ENCODE measurements at places on chromosomes 7 and 10.

DNA sequence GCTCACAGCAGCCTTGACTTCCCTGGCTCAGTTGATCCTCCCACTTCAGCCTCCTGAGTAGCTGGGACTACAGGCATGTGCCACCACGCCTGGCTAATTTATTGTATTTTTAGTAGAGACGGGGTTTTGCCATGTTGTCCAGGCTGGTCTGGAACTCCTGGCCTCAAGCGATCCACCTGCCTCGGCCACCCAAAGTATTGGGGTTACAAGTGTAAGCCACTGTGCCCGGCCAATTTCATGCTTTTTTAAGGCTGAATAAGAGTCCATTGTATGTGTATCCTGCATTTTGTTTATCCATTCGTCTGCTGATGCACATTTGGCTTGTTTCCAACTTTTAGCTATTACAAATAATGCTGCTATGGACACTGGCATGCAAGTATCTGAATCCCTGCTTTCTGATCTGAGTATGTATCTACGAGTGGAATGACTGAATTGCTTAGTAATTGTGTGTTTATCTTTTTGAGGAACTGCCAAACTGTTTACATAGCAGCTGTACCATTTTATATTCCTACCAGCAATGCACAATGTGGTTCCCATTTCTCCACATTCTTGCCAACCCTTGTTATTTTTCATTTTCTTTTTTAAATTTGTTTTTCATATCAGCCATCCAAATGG, 37.3 kb upstream of the TPST1 start:
- no peak for DNase-seq

- DNase-seq = no peak
These were observed 56.9 kb downstream of the ADK start for GRCh38 chr10:74207691-74208480.

GRCh38 chr7:127928852-127929251, 102.4 kb downstream of the LRRC4 start:
- DNase-seq = no peak

- no peak for DNase-seq
These were observed 948 bp downstream of the ZNF138 start for GRCh38 chr7:64795176-64795575.

- no peak for DNase-seq
These were observed 6.2 kb upstream of the PIK3CG start for GRCh38 chr7:106858618-106859532.

GRCh38 chr10:114151486-114151885, 22.5 kb downstream of the CCDC186 start:
- DNase-seq = no peak

- DNase-seq = no peak
These were observed 263.7 kb upstream of the PPP2R2D start for GRCh38 chr10:131636841-131637724.

DNA sequence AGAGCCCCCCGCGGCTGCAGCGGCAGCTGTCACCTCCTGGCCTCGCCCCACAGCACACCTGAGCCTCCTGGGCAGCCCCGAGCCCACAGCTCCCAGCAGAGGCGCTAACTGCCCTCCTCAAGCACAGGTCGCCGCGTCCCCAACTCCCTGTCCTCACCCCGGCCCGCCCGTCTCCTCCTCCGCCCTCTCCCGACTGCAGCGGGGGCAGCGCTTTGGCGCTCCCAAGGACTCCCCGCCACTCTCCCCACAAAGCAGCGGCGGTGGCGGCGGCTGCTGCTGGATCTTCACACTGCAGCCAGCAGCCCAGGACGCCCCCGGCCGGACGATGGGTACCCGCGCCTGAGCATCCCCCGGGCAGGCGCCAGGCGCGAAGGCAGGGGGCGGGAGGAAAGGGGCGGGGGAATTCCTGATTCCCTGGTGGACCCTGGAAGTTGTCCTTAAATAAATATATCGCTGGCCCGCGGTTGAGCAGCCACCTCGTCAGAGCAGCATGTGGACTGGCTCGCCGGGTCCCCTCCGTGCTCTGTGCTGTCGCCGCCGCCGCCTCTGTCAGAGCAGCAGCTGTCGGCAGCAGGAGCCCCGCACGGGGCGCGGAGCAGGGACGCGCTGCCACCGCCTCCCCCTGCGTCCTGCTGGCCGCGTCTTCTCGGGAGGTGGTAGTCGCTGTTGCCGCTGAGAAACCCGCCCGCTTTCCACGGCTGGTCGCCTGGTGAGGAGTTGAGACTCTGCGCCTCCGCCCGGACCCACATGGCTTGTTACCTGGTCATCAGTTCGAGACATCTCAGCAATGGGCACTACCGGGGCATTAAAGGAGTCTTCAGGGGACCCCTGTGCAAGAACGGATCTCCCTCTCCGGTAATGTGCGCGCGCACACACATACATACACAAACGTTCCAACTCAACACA, at the start of gene ZNF804B:
Gene ZNF804B (plus strand): TSS at position 471 of the 906 bp plus-strand sequence. CDS start 277 bp downstream, at position 748.
- DNase-seq = no peak

- DNase-seq = no peak
These were observed 166.2 kb downstream of the PKD1L1 start for GRCh38 chr7:47782022-47782421.

GRCh38 chr10:14742815-14743214, 31.9 kb downstream of the FAM107B start:
- DNase-seq = no peak

DNA sequence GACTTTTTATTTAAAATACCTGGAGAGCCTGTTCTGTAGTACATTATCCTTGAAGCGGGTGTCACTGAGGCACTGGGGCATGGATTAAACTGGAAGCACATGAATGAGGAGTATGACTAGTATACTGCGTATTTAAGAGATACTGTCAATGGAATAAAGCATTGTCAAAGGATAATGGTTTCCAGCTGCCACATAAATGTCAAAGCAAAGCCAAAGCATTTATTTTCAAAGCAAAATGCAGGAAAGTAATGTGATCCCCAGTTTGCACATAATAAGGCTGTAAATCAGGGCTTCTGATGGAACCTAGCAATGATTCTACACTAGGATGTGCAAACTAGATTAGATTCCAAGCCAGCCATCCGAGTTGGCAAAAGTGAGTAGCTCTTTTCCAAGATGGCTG, 240.1 kb downstream of the POU6F2 start:
- DNase-seq = no peak

GRCh38 chr7:135159359-135160085, 11.0 kb downstream of the CYREN start:
- DNase-seq = no peak

GRCh38 chr10:3094609-3095036, 27.3 kb downstream of the PFKP start:
- DNase-seq = no peak

DNA sequence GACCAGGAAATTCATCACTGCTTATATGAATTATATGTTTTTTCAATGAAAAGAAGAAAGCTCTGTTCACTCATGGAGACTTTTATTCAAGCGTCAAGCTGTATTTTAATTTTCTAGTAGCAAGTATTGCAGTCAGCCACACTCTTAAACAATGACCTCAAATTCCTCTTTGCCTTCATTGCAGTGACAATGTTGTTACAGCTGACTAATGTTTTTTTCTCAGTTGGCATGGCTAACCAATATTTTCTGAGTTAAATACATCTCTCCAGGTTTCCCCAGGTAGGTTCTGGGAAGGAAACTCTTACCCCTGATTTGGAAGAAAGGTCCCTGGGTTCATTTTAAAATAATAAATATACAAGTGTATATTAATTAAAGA, 241.5 kb downstream of the WDR11 start:
- no peak for DNase-seq

DNA sequence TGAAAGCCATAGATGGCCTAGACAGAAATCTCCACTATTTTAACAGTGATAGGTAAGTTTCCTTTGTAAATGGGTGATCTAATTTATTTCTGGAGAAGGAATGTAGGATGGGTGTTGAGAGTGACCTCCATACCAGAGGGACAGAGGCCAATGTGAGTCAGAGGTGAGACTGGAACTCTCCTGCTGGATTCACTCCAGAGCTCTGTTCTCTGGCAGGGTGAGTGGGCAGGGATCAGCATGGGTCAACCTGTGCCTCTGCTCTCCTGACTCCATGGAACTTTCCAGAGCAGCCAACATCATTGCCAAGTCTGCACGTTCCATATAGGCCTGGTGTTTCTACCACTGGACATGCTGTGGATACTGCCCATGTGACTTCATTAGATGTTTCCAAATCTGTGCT, 11.4 kb downstream of the AKR1C3 start:
- DNase-seq = no peak

All from stimulated activated CD8-positive, alpha-beta memory T cell treated with anti-CD3 and anti-CD28 coated beads, Interleukin-15, amount 100 ng/mL, for 48 hours (primary cell).